Thymus (tissue), 14 donors: ENCODE measurements at places on chromosomes 11 and 22. TPM values are rescaled to one million over a fixed set of nuclear protein-coding genes. Genes with fewer than 3 reads are reported as not detected.

RFPL2 gene
- 0.19 TPM for total RNA-seq

PATE4 gene
- total RNA-seq: not detected

DNA sequence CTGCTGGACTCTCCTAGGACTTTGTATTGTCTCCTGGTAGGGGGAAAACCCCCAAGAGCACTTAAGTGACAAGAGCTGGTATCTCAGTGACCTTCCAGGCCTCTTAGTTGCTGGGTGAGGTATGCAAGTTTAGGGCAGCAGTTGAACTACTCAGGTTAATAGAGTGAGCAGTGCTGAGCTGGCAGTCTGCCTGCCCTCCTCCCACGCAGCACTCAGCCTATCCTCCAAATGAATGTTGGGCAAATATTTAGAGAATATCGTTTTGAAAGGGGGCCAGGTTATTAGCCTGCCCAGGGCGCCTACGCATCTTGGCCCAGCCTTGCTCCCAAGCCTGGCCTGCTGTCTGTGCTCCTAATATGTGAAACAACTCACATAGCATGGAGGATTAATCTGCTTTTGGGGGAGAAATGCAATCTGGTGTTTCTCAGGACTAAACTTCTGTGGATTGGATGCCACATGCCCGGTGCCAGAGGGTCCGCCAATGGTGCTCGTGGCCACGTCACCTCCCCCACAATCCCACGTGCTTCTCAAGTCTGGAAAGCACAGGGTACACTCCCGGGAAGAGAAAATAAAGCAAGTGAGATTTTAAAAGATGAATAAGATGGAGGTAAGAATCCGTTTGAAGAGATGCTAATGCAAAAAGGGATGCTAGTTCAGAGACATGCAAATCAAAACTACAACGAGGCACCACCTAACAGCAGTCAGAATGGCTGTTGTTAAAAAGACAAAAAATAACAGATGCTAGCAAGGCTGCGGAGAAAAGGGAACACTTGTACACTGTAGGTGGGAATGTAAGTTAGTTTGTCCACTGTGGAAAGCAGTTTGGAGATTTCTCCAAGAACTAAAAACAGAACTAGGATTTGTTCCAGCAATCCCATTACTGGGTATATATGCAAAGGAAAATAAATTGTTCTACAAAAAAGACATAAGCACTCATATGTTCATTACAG, 67.7 kb downstream of the SPON1 start:
- no peak for DNase-seq

DNA sequence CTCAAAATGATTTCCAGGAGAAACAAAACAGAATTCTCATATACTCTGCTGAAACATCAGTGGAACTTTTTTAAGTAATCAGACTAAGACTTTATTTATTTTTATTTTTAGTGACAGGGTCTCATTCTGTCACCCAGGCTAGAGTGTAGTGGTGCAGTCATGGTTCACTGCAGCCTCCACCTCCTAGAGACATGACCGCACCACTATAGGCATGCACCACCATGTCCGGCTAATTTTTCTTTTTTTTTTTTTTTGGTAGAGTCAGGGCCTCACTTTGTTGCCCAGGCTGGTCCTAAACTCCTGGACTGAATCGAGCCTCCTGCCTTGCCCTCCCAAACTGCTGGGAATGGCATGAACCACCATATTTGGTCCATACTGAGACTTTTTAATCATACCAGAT, 42.9 kb downstream of the PRDM10 start:
- no peak for DNase-seq

GRCh38 chr11:110069158-110069737, 23.9 kb upstream of the ZC3H12C start:
- no peak for DNase-seq

DNA sequence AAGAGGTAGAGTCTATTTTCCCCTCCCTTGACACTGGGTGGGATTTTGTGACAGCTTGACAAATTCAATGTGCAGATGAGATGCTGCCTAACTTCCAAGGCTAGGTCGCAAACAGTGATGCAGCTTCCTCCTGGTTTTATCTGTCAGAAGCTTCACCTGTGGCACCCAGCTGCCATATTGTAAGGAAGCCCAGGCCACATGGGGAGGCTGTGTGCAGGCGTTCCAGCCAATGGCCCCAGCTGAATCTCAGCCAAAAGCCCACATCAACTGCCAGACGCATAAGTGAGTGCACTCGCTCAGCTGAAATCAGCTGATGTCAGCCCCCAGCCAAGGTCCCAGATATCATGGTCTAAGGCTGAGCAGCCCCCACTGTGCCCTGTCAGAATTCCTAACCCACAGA, 24.8 kb upstream of the LINC01488 start:
- no peak for DNase-seq

DNA sequence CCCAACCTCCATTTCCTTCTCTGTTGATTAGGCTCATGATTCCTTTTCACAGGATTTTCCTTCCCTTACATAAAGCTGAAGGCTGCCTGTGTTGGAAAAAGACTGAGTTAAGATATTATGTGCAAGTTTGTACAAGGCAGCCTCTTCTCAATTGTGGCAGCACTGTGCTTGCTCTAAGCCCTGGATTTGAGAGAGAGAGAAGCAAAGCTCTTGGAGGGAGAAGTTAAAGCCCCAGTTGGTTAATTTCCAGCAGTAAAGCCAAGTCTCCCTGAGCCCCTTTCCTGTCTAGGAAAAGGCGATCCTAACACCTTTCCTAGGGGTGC, 128.3 kb upstream of the SESN3 start:
- no peak for DNase-seq

GRCh38 chr22:47032956-47033647, 270.7 kb downstream of the TBC1D22A start:
- no peak for DNase-seq
